ENCODE measurements at places on chromosomes 4 and X. TPM values are rescaled to one million over a fixed set of nuclear protein-coding genes. Genes with fewer than 3 reads are reported as not detected.

Gene PALLD
- 186 TPM for total RNA-seq

Gene TCEAL6
- total RNA-seq, result not detected

DNA sequence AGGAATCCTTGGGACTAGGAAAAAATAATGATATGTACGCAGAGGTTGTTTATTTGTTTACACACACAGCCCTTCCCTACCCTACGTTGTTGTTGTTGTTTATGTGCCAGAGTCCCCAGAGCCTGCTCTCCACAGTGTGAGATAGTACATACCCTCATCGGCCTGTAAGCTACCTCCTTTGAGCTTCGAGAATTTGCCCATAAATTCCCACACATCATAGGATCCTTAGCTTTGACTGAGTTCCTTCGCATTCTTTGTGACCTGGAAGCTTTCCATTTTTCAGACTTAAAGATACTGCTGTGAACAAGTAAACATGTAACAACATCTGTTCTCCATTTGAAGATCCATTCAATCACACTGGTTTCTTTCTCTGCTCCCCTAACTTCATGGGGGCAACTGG is 114.5 kb downstream of the IRF2 start:
- DNase-seq, result no peak

Gene RIPPLY1
- total RNA-seq, result not detected

Gene CSAG3
- not detected for total RNA-seq

GRCh38 chr4:67546971-67547370 is 1.7 kb upstream of the CENPC start:
- no peak for DNase-seq

- DNase-seq, result no peak
Measured at GRCh38 chr4:95835672-95836071, 4.2 kb upstream of the PDHA2 start.

DNA sequence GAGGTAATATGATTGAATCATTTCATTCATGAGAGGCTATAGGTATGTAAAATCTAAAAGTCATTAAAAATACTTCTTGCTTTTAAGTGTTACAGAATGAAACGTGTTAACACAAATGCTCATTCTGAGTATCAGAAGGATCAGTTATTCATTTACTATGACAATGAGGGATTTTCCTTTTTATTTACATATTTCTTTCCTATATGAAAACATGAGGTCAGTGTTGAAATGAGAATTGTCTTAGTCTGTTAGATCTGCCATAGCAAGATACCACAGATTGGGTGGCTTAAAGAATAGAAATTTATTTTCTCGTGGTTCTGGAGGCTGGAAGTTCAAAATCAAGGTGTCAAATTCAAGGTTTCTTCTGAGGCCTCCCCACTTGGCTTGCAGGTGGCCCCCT is 181.2 kb downstream of the ARHGAP10 start:
- no peak for DNase-seq

Gene ADH1B
- 631 TPM for total RNA-seq

DNA sequence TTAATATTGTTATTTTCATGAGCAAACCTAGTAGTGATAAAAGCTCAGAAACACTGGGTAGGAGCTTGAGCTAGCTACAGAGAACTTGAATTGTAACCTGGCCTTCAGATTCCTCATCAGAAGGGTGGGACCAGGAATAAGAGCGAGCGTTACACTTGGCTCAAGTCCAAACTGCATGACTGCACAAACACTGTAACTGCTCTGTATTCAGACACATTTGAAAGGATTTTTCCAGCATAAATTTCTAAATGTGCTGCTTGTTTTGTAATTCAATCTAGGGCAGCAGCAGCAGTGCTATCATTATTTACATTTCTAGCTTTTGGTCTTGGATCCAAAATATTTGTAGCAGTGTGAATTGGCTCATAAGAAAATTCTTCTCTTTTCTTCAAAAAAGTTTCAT is 133.0 kb upstream of the TMLHE start:
- no peak for DNase-seq

DNA sequence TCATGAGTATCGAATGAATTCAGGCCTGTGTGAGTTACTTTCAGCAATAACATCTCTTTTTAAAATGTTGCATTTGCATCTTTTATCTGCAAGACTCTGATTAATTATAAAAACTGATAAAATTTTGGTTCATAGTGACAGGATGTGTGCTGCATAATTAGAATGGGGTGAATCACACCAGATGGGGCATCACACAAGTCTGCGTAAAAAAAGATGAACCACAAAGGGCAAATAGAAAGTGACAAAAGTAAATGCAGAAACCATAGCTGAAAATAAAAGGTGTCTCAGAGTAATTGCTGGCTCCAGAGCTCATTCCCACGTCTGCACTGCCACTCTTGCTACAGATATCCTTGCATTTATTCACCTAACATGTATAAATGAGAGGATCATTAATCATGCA is 131.1 kb downstream of the HS3ST1 start:
- DNase-seq, result no peak

Gene RHOH
- total RNA-seq, result 9.7 TPM

Gene CXCL8
- total RNA-seq, result 0.64 TPM

- DNase-seq, result peak; percentile 25
Measured at GRCh38 chrX:9569876-9570301, 105.0 kb downstream of the TBL1X start.

DNA sequence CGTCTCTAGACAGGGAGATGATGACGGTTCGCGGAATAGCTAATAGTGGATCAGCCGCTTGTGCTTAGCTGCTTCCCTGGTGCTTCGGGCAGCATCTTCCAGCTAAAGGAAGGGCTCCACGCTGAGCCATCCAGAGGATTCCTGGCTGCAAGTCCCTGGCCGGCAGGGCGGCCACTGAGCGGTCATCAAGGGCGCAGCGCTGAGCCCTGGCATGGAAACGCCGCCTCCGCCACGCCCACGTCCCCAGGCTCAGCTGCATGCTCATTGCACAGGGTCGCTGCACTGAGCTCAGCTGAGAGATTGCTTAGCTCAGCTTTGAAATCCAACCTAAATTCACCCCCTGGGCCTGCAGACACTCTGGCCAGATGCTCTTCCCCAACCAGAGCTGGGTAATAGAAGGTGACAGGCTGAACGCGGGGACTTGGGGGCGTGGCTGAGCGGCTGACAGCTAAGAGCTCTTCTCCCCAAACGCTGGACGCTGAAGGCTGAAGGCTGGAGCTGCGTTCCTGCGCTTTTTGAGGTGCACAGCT is 118.2 kb upstream of the KIT start:
- DNase-seq, result no peak

DNA sequence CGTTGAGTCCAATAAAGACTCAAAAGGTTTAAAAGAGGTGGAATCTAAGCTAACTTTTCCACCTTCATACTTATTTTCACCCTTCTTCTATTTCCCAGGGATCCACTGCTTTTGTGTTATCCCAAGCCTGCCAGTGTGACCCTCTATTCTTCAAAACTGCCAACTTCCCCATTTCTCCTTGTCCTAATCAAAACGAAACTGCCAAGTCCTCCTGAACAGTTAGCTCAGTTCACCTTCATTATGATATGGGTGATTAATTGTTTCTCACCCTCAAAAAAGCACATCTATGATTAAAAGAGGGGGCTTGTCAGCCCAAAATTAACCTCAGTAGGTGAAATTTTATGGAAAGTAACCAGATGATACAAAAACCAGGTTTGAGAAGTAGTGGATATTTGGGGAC is 108.4 kb downstream of the GUCY2F start:
- DNase-seq, result no peak

Gene EDA
- 3.6 TPM for total RNA-seq

- no peak for DNase-seq
Measured at GRCh38 chr4:139968831-139969230, 185.2 kb downstream of the MAML3 start.

DNA sequence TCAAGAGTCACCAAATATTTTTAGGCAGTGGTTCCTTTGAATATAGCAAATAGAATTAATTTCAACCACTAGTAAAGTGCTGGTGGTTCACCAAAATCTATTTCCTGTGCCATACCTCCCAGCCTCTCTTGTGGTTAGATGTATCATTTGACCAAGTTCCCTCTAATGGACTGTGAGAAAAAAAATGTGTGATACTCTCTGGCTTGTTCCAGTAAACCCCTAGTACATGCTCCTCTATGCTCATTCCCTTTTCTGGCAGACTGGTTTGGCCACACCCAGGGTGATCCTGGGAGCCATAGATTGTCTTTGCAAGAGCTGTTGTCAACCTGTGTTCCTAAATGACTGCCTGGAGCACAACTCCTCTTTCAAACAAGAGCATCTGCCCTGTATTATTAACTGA is 109.5 kb downstream of the FRAS1 start:
- DNase-seq, result no peak

- no peak for DNase-seq
Measured at GRCh38 chr4:130855533-130855932, 1759.6 kb downstream of the C4orf33 start.

Gene ADGRG2
- 0.96 TPM for total RNA-seq

DNA sequence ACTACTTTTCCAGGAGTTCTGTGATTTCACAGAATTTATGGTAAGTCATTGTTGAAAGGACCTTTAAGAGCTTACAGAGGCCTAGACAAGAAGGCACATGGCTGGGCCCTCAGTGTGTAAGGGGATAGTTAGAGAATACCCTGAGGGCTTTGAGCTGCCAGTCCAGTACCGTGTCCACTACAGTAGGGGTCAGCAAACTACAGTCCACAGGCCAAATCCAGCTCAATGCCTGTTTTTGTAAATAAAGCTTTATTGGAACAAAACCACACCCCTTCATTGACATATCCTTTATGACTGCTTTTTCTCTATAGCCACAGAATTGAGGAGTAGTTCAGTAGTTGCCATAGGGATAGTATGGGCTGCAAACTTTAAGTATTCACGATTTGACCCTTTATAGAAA is 176.2 kb downstream of the MID1 start:
- no peak for DNase-seq

- no peak for DNase-seq
Measured at GRCh38 chrX:136708348-136708747, 60.4 kb downstream of the CD40LG start.

DNA sequence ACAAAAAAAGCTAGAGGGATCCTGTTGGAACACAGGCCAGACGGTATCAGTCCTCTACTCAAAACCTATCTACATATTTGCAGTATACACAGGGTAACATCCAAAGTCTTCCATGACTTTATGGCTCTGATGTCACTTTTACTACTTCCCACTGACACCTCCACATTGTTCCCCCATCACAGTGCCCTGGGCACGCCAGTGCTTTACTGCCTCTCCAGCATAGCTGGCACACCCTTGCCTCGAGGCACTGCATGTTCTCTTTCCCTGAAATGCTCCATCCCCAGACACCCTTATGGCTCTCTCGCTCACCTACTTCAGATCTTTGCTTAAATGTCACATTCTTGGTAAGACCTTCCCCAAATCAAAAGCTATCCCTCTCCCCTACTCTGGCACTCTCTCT is 6.3 kb upstream of the ATP10D start:
- DNase-seq, result no peak

DNA sequence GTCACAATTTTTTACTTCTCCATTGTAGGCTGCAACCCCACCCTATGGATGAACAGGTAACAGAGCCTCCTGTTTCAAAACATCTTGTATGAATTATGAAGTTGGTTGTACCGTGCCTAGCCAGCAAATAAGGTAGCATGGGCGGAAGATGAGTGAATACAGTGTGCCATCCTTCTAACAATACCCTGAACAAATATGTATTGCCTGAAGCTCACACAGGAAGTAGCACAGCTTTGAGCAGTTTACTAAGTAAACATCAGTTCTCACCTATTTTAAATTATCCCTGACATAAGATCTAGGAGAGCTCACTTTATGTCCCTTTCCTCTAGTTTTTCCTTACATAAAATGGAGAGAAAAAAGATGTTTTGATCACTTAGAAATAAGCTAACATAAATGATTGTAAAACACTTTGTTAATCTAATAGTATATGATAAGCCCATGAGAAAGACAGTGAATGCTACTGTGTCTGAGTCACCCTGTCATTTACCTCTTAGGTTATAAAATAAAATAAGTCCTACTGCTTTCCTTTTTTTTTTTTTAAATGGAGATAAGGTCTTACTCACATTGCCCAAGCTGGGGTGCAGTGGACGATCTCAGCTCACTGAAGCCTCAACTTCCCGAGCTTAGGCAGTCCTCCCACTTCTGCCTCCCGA is 36.6 kb downstream of the GRSF1 start:
- DNase-seq, result no peak

- DNase-seq, result no peak
Measured at GRCh38 chrX:626745-627509, 3.7 kb upstream of the SHOX start.

GRCh38 chrX:123093792-123094191 is 90.3 kb upstream of the GRIA3 start:
- DNase-seq, result no peak

Gene SHROOM2
- 3.9 TPM for total RNA-seq

DNA sequence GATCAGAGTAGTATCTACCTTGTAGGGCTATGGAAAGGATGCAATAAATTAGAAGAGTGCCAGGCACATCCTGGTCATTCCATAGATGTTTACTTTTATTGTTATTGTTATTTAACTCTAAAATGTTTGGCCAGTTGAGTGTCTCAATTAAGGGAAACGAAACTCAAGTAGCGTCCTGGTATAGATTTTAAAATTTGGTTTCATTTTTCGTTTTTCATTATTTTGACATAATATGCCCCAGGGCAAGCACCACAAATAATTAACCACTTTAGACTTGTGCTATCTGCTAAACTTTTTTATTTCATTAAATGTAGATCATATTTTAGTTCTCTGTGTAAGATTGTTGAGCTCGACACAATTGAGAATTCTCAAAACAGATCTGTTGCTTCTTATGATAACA is 179.7 kb upstream of the PRPS2 start:
- DNase-seq, result no peak

Gene CLDN22
- total RNA-seq, result not detected

- DNase-seq, result no peak
Measured at GRCh38 chrX:70044541-70045245, 5.0 kb downstream of the AWAT2 start.

DNA sequence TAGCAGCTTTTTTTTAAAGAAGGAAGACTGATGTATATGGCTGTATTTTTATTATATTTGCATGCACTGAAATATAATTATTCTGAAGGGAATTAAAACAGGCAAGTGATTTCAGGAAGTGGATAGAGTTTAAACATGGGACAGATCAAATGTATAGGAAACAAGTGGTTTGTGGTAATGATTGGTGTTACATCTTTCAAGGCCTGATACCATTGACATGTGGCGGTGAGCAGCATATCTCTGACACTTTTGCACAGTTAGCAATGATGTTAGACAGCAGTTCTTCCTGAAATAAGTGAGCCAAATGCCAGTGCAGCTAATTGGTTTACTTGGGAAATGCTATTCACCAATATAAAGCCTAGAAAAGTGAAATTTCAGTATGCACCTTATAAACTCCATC is 272.1 kb downstream of the RPA4 start:
- no peak for DNase-seq

GRCh38 chr4:15682242-15683142 is 865 bp downstream of the FAM200B start:
- no peak for DNase-seq

Measured in breast epithelium (tissue), 4 donors.